ENCODE measurements at places on chromosomes 4 and X.

- no peak for DNase-seq
Measured at GRCh38 chr4:169136330-169136729, 126.3 kb upstream of the CBR4 start.

DNA sequence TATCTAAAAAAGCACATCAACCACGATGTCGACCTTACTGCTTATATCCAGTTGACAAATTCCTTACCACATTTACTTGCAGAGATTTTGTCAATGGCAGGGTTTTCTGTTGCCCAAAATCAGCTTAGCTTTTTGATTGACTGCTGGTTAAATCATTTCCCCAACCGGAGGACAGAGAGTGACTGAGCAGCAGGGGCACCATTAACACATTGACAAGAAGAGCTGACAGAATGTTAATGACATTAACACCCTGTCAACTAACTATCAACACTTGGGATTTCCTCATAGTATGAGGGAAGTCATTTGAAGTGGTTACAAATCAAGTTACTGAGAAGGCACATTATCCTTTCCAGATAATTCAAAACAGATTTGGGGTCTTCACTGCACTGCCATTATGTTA, 368.4 kb downstream of the RPA4 start:
- no peak for DNase-seq

GRCh38 chrX:13545726-13546125, 23.7 kb upstream of the EGFL6 start:
- DNase-seq = no peak

DNA sequence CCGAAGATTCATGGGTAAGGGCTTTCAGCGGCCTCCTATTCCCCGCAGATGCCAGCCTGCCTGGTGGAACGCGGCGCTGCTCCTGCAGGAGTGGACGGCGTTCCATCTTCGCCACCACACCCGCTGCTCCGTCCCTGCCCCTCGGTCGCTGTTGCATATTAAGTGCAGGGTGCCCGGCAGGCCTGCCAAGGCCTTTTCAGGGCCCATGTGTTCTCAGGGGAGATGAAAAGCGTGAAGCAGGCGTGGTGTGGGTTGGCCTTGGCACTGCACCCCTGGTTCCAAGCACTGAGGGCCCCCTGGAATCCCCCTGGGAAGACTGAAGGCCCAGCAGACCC, 52.0 kb downstream of the SORCS2 start:
- no peak for DNase-seq

- DNase-seq = no peak
Measured at GRCh38 chr4:6308899-6309643, 39.4 kb downstream of the WFS1 start.

DNA sequence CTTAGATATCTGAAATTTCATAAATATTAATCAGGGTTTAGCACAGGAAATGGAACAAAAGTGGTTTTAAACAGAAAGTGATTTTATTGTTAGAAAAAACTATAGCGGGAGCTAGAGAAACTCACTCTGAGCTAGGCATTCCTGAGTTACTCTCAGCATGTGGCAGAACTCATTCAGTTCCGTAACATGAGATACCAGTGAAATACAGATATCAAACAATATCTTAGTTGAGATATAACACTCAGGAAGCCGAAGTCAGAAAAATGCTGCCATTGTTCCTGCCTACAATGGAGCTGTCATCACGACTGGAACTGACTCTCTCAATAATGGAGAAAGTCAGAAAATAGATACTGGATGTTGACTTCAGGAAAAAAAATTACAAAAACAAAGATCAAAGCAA, 1428.7 kb downstream of the PCDH18 start:
- no peak for DNase-seq

- no peak for DNase-seq
Measured at GRCh38 chr4:142120921-142121320, 484.5 kb downstream of the IL15 start.

Measured in NCI-H2081 treated with DMSO at 0.1 percent for 48 hours (cell line).